ENCODE measurements at places on chromosomes 16 and 17.
A peak's percentile ranks its signal among the peaks of the same experiment; 100 is the strongest.

- no peak for DNase-seq
These were observed 17.5 kb downstream of the RAB11FIP3 start for GRCh38 chr16:442976-443375.

- DNase-seq = no peak
These were observed 140.2 kb upstream of the CIBAR2 start for GRCh38 chr16:85252461-85252860.

- no peak for DNase-seq
These were observed 216.7 kb upstream of the MPHOSPH6 start for GRCh38 chr16:82386761-82387160.

- DNase-seq = peak; percentile 83
These were observed 2.2 kb upstream of the PLXDC1 start for GRCh38 chr17:39153599-39154051.

GRCh38 chr16:59179446-59180082 lies 445.4 kb upstream of the GOT2 start:
- no peak for DNase-seq

DNA sequence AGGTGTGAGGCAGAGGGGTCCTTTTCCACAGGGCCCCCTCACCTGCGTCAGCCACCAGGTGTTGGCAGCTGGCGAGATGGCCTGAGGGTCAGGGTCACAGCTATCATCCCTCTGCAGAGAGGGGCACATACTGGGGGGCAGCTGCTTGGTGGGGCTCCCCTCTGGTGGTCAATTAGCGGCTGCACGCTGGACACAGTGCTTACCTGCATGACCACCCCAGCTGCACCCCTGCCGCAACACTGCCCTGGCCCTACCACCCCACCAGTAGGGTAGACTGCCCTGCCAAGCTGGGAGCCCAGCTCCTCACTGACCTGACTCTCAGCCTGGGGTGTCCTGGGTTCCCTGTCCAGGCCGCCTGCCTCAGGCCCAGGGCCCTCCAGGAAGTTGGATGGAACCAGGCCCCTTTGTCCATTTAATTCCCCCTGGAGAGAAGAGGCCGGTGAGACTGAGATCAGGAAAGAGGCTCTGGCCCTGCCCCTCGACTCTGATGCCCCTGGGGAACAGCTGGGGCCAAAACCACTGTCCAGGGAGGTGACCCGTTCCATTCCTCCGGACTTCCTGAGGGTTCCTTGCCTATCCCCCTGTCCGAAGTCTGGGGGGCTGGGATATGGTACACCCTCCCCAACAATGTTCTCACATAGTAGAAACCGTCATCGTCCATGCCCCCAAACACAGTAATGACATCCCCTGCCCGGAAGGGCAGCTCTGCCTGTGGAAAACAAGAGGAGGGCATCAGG lies 23.7 kb downstream of the TSPOAP1 start:
- DNase-seq = no peak
